Nephron progenitor cell (in vitro differentiated cells): ENCODE measurements at places on chromosomes 3 and 15.

DNA sequence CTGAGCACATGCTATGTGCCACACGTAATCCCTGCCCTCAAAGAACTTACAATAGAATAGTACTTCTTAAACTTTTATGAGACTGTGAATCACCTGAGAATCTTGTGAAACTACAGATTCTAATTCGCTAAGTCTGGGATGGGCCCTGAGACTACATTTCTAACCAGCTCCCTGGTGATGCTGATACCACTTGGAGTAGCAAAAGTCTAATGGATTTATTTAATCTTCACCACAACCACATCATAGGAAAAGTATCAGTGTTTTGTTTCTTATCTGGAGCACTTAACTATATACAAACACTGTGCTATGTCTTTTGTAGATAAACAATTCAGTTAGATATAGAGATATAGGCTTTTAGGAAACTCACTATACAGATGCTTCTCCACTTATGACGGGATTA lies 23.8 kb upstream of the TCF12 start:
- no peak for DNase-seq

- DNase-seq, result no peak
Observed at GRCh38 chr3:89974903-89975519, 867.6 kb downstream of the EPHA3 start.

- no peak for DNase-seq
Observed at GRCh38 chr15:32998979-32999672, 195.4 kb downstream of the FMN1 start.

DNA sequence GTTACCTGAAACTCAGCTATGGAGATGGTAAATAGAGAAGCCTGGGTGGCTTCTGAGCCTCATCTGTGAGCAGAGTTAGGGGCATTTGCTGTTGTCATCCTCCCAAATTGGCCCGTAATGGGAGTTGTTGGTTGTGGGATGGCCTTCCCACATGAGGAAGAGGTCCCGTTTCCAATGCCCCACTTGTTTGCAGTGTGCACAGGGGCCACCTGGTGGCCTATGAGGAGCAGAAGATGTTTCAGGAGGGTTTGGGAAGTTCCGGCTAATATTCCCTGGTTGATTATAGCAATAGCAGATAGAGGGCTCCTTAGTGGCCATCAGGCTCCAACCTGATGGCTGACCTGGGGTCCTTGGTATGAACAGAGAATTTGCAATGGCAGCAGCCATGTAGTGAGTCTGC lies 1546.5 kb downstream of the OTOL1 start:
- DNase-seq, result no peak

DNA sequence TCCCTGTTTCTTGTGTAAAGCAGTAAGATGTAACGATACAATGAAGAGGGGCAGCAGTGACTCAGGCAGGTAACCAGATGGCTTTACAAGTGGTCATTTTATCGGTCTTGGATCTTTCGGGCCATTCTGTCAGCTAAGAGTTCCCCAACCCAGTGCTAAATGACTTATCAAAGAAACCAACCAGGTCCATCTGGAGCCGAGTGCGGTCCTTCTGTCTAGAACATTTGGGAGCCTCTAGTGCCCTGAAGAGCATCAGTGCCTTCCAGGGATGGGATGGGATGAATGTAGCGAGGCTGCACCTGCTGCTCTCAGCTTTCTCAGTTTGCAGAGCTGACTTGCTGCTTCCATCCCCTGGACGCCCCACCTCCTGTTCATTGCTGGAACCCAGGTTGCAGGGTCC lies 131.7 kb upstream of the AGBL1 start:
- DNase-seq, result no peak

- no peak for DNase-seq
Observed at GRCh38 chr3:43162230-43163084, 56.6 kb upstream of the POMGNT2 start.

DNA sequence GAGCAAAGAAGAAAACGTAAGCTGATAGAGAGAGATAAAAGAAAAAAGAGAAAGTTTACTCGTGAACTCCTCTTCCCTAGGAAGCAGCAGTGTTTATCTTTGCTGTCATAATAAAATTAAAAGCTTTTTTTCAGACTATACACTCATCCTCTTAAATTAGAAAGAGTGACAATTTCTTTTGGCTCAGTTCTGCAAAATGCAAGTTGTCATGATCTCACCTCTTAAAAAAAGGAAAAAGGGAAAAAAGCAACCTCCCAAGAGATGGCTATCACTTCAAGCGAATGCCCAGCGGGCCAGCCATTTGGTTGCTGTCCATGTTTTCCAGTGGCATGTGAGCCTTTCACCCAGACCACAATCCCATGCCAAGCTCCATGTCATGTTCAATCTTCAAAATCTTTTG lies 7.0 kb upstream of the THBS1 start:
- DNase-seq, result no peak

- no peak for DNase-seq
Observed at GRCh38 chr3:81663114-81663513, 98.3 kb downstream of the GBE1 start.

GRCh38 chr15:56729561-56729960 lies 3.7 kb downstream of the ZNF280D start:
- no peak for DNase-seq

DNA sequence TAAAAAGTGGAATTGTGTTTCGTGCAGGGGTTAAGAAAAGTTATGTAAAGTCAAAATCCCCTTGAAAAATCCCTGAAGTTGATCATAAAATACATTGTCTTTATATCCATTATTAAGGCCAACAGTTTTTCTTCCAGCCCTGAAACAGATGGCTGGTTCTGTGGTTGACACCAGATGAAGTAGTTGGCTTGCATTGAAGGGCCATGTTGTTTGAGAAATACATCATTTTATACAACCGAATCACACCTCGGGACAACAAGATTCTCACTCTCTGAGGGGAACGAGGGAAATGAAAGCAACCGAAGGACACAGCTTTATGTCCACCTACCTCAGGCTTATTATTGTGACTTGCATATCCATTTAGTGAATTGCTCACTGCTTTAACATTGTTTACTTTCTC lies 126.0 kb upstream of the MITF start:
- DNase-seq, result no peak

- DNase-seq, result no peak
Observed at GRCh38 chr3:112092496-112093179, 6.4 kb downstream of the C3orf52 start.

DNA sequence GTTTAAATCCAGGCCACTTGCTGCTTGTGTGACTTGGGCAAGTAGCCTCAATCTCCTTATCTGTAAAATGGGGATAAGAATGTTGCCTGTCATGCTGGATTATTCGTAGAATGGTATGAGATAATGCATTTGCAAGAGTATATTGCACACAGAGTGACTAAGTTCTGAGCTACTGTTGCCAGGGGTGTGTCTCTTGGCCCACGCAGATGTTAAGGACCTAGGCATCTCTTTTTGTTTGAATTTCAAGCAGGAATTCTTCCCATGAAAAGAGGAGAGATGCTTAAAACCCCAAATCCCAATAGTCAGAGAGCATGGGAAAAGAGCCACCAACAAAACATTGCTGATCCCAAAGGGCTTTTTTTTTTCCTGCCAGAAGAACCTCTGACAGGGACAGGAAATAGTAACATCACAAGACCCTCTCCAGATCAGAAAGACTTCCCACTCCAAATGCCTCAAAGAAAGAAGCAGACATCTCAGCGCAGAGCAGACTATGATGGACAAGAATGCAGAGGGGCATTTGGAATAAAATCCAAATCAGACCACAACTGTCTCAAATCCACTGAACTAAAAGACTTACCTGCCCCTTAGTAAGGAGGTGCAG lies 90.5 kb downstream of the MRPL46 start:
- DNase-seq, result no peak

DNA sequence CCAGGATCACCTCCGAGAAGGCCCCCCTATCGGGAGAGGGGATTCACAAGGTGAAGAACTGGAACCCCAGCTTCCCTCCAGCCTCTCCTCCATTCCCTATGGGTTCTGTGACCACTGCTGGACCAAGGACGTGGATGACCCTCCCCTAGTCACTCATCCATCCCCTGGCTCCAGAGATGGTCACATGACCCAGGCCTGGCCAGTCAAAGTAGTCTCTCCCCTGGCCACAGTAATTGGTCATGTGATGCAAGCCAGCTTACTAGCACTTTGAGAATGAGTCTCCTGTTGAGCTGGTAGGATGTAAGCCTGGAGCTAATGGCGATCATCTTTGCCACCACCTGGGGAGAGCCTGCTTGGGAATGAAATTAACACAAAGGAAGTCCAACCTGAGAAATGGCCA lies 3.9 kb downstream of the CAMK1 start:
- no peak for DNase-seq

DNA sequence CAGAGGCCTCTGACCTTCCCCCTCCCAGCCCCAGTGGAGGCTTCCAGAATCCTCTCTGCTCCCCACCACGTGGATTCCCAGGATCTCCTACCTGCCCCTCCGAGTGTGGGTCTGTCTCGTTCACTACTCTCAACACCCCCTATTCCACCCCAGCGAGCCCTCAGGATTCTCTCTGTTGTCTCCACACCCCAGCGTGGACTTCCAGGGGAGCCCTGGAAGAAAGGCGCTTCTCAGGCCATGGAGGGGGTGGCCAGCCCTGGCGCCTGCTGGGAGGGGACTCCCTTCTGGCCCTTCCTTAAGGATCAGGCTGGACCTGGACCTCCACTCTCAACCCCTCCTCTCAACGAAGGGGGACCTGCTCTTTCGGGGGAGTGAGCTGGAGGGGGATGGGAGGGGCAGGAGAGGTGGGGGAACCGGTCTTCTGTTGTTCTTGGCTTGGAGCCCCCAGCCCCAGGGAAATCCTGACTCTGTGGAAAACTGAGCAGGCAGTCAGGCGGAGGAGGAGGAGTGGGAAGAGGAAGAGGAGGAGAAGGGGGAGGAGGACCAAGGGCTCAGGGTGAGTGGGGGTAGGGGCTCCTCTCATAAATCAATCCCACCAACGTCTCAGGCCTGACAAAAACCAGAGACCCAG lies 32.9 kb downstream of the EPHB3 start:
- peak; percentile 50 for DNase-seq

DNA sequence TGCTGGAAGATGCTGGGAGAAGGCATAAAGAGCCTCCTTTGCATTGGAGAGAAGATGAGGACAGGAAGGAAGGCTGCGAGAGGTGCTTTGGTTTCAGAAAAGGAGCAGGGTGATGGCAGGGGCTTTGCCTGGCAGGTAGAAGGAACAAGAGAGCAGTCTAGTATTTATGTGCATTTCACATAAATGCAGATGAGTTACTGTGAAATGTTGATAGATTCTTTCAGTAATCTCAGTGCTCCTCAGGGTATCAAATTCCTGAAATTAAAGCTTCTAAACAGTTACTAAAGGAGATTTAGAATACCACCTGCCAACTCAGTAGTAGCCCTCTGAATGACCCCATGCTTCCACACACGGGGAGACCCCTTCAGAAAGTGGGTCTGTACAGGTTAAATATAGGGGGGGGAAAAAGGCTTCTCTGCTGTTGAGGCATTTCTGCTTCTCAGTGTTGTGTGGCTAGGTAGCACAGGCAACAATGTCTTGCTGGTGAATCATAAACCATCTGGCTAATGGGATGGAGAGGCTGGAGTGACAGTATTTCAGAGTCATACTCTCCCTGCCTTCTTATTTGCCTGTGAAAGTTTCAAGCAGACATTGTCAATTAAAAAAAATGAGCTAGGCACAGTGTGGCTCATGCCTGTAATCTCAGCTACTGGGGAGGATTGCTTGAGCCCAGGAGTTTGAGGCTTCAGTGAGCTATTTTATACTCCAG lies 14.3 kb upstream of the FBXL22 start:
- DNase-seq, result no peak

GRCh38 chr3:161101609-161102008 lies 3.5 kb downstream of the B3GALNT1 start:
- DNase-seq, result no peak

DNA sequence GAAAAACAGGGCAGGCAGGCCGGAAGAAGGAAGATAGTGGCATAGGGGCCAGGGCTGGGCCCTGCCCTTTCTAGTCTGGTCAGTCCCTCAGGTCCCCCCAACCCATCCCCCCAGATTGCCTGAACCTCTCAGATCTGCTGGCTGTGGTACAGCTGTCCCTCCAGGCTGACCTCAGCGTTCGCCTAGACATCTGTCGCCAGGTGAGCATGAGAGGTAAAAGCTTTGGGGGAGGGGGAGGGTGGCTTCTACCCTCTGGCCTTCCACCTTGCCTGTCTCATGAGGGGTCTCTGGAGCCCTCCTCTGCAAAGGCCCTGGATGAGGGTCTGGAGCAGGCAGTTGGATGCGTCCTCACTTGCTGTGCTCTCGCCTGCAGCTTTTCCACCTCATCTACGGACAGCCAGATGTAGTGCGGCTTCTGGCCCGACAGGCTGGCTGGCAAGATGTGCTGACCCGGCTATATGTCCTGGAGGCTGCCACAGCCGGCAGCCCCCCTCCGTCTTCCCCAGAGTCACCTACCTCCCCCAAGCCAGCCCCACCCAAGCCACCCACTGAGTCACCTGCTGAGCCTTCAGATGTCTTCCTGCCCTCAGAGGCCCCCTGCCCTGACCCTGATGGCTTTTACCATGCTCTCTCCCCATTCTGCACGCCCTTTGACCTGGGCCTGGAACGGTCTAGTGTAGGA lies 20.2 kb downstream of the NBEAL2 start:
- DNase-seq, result no peak

DNA sequence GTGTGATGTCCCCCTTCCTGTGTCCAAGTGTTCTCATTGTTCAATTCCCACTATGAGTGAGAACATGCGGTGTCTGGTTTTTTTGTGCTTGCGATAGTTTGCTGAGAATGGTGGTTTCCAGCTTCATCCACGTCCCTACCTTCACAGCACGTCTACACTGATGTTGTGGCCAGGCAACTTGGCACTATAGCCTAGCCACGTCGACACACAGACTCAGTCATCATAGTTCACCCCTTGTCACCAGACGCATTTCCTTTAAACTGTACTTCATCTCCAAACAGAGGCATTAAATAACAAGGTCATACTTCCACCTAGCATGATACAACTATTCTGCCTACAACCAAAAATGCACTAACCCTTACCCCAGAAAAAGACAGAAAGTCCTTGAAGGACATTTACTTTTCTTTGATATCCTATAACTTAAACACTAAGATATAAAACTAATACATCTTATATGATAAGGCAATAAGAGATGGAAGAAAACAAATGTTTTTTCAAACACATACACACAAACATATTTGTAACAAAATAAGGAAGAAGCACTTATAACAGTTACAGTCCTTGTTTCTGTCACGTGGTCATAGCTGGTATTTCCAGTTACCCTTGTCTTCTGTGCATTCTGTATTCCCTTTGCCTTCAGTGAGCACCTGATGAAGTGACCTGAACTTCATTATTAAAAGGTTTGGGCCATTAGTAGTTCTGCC lies 121.4 kb downstream of the KLF13 start:
- no peak for DNase-seq
